Stimulated activated CD8-positive, alpha-beta memory T cell treated with anti-CD3 and anti-CD28 coated beads, Interleukin-7, amount 100 ng/mL, for 24 hours (primary cell): ENCODE measurements at places on chromosomes 2 and 18.

DNA sequence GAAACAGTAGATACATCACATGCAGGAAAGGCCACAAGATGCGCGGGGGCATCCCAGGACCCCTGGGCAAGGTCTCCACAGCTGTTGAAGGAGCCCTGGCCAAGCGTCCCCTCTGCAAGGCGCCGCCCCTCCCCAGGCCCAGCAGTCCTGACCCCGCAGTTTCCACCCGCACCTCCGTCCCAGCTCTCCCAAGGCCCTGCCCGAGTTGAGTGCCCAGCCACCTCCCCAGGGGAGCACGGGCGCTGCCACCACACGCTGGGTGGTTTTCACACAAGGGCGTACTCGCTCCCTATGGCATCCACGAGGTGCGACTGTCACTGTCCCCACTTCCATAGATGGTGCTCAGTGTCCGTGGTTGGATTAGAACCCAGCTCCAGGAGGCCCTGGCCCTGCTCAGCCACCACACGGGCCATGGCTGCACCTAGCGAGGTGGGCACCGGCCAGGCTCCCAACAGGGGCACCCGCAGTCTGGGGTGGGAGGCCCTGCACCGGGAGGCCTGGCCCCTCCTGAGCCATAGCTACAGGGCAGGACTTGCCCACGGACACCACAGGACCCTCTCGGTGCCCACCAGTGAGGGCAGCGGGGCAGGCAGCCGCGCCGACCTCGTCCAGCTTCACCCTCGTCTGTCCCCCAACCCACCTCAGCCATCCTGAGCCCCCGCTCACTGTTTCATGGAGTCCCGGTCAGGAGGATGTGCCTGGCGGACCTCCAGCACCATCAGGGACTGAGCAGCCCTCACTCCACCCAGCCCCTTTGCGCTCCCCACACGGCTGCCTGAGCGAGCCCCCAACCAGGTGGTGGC, 36.0 kb downstream of the KIF1A start:
- DNase-seq, result no peak

DNA sequence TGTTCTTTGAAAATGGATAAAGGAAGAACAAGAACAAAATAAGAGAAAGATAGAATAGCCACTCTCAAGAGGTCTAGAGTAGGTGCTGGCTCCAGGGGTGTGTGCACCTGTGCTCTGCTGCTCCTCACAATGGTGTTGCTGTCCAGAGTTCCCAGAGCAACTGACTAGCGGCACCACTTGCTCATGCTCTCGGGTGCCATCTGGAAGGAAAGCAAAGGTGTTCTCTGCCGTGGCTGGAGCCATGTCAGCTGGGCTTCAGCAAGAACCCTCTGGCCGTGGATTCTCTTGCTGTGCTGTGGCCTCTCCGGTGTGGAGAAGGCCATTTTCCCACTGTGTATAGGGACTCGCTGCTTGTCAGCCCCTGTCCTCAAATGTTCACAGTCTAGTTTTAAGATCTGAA, 114.6 kb upstream of the TEX51 start:
- no peak for DNase-seq

DNA sequence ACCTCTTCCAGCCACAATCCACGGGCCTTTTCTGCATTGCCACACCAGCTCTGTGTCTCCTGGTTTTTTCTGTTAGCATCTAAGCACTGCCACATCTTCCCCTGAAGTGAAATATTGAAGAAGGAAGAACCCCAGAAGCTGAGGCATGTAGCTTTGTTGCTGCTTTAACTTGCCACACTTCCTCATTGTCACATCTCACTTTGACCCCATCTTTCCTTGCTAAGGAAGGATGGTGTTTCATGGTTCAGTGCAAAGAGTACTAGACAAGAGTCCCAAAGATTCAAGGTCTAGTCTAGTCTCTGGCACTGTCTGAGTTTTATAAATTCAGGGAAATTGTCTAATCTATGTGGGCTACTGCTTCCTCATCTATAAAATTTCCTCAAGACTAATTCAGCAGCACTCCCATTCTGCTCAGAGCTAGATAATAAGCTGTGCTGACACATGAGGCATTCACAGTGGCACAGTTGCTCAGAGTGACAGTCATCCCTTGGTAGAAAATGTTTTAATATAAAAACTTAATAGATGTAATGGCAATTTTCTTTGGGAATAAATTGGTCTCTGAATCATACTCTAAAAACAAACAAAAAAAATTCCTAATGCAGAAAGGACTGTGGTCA, 483.0 kb upstream of the ID2 start:
- DNase-seq, result no peak

GRCh38 chr2:118669654-118670053, 177.8 kb downstream of the EN1 start:
- no peak for DNase-seq

GRCh38 chr2:214628091-214628490, 181.4 kb downstream of the BARD1 start:
- DNase-seq, result no peak

- DNase-seq, result no peak
Measured at GRCh38 chr2:69043736-69044400, 30.9 kb downstream of the ANTXR1 start.
